ENCODE measurements at places on chromosomes 3 and 15.

GRCh38 chr3:41216993-41217392 lies 17.7 kb downstream of the CTNNB1 start:
- no peak for DNase-seq

DNA sequence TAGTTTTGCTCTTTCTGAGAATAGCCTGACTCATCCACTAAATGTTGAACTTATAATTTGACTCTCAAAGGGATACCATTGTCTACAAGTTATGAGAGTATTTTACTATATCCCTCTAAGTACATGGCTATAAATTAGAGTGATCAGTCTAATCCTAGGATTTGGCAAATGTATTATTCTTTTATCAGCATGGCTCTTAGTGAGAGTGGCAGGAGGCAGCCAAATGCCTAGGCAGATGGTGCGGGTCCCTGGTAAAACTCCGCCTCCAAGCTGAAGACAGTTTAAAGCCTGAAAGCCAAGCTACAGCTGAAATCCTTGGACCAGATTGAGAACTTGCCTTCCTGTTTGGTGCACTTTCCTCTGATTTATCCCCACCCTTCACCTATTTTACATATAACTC lies 631.8 kb downstream of the SQOR start:
- DNase-seq = no peak

GRCh38 chr3:64214381-64215018 lies 10.8 kb downstream of the PRICKLE2 start:
- no peak for DNase-seq

GRCh38 chr15:89785064-89785773 lies 9.1 kb downstream of the MESP2 start:
- no peak for DNase-seq

DNA sequence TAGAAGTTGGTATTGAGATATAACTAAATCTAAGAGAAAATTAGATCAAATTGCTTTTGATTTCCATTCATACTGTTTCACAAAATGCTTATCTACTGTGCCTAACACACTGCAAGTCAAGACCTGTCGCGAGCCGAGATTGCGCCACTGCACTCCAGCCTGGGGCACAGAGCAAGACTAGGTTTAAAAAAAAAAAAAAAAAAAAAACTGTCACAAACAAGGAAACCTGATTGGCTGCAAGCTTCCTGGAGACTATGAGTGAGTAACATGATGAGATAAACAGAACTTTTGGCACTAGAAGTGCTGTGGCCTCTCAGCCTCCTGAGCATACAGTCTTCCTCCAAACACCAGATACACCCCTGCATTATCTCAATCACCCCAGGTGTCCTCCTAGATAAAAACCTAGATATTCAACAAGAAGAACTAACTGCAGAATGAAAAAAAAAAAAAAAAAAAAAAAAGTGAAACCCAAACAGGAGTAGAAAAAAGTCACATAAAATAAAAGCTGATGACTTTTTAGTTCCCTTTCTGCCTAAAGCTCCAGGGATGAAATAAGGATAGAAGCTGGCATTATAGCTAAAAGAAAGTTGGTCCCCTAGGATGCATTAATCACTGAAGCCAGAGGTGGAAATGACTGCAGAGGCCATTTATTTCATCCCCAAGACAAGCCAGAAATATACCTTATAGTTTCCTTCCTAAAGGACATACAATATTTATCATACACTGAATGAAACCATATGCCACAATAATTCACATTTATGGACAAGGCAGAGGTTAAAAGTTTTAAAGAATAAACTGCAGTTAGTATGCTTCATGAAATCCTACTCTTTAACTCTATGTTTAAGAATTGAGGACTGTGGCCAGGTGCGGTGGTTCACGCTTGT lies 82.4 kb downstream of the P3H2 start:
- DNase-seq = no peak

GRCh38 chr3:152234657-152235375 lies 33.9 kb upstream of the MBNL1 start:
- no peak for DNase-seq

GRCh38 chr15:69979783-69980182 lies 117.9 kb downstream of the TLE3 start:
- no peak for DNase-seq

DNA sequence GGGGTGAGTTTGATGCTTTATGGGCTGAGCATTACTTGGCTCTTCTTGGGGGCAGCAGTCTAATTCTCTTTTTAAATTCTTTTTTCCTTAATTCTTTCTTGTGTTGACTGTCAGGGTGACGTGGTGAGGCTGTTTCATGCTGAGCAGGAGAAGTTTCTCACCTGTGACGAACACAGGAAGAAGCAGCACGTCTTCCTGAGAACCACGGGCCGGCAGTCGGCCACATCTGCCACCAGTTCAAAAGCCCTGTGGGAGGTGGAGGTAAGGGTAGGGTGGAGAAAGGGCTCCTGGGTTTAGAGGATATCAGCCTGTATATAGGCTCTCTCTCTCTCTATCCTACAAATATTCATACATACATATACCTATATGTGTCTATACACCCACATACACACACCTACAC lies 152.3 kb downstream of the ITPR1 start:
- no peak for DNase-seq

- DNase-seq = no peak
Observed at GRCh38 chr15:25734680-25735355, 128.3 kb downstream of the ATP10A start.

DNA sequence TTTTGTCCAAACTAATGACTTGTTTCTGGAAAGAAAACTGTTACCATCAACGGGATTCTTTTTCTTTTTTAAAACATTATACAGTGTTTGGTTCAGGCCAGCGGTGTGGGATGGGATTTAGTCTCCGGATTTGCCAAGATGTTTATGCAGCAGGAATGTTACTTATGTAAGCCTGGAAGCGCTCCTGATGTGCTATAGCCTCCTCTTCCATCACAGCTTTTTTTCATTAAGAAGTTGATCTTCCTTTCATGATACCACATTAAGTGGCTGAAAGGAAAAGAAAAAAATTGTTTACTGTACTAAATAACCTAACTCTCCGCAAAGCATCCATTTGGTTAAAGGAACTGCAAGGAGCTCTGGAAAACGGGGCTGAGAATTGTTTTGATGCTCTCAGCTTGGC lies 120.5 kb upstream of the ALDH1A3 start:
- DNase-seq = no peak

DNA sequence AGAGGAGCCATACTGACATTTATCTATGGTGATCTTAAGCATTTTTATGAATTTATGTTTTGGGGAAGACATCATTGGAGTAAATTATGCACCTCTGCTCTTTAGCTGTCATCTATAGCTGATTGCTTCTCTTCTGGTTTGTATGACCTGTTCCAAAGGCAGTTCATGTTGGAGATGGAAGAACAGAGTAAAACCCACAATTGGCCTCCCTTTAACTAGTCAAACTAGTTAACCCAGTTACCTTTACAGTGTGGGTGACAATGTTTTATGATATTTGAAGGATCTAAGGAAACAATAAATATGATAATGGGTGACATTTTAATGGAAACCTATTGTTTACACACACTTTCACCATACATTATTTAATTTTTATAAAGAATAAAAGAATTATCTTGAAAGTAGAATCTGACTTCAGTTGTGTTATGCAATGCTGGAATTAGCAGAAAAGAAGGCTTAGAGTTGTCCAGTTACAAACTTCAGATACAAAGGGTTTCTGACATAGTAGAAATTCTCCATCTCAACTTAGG lies 263.5 kb downstream of the NFKBIZ start:
- no peak for DNase-seq

GRCh38 chr3:153166206-153166605 lies 4.2 kb downstream of the RAP2B start:
- no peak for DNase-seq

GRCh38 chr3:137765310-137766033 lies 1.4 kb downstream of the SOX14 start:
- DNase-seq = no peak

DNA sequence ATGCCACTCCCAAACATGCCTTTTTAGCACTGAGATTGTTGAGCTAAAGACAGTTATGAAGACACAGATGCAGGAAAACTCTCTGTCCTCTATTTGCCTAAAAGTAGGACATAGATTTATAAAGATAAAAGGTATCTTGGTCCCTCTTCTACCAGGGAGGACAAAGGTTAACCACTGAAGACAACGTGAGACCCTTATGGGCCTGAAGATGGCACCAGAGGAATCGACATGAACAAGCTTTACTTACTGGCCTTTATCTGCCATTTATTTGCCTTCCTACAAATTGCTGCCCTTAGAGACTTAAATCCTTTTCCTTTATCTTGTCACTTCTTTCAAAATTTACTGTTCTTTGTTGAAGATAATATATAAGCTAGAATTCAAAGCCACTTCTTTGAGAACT lies 109.7 kb upstream of the FAM3D start:
- DNase-seq = no peak

DNA sequence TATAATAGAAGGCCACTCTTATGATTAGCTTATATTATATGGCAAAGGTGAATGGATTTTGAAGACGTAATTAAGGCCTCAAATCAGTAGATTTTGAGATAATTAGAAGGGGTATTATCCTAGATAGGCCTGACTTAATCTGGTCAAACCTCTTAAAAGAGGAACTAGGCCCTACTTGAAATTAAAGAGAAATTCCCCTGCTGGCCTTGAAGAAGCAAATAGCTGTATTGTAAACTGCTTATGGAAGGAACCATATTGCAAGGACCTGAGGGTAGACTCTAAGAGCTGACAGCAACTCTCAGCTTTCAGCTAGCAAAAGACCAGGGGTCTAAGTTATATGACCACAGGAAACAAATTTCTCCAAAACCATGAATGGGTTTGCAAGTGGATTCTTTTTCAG lies 219.0 kb upstream of the ONECUT1 start:
- no peak for DNase-seq

DNA sequence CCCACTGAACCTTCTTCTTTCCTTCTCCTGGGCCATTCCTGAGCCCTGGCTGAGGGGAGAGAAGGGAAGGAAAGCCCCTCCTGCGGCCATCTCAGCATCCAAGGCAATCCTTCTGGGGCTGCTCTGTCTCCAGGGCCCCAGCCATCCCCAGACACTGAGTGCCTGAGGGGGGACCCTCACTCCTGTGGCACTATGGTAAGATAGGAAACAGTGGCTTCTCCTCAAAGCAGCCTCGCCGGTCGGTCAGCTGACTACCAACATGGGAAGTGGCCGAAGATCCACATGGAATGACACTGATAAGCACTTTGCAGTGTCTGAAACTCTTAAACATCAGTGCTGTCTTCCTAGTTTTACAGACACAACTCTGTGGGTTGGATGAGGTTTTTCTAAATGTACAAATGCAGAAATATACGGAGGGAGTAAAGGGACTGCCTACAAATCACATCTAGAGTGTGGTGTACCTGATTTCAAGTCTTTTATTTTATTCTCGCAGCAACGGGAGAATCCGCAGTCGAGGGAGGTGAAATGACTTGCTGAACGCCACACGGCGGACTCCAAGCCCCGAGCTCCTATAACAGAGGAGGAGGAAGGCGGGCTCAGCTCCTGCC lies 973 bp upstream of the ITPKA start:
- DNase-seq = no peak

- DNase-seq = no peak
Observed at GRCh38 chr3:71303627-71304200, 279.8 kb downstream of the FOXP1 start.

Measured in T-helper 9 cell (primary cell).